ENCODE measurements at places on chromosomes 11 and 22.

GRCh38 chr11:44095506-44096359 lies at the start of gene EXT2:
TSS of gene EXT2 (plus strand) at chr11:44095678. CDS start at chr11:44107713, 12,035 bp downstream.
- DNase-seq: peak; percentile 80

GRCh38 chr22:17890892-17891291 lies 116.6 kb upstream of the BID start:
- no peak for DNase-seq

GRCh38 chr22:19197997-19198865 lies 19.7 kb upstream of the SLC25A1 start:
- DNase-seq: peak; percentile 3

DNA sequence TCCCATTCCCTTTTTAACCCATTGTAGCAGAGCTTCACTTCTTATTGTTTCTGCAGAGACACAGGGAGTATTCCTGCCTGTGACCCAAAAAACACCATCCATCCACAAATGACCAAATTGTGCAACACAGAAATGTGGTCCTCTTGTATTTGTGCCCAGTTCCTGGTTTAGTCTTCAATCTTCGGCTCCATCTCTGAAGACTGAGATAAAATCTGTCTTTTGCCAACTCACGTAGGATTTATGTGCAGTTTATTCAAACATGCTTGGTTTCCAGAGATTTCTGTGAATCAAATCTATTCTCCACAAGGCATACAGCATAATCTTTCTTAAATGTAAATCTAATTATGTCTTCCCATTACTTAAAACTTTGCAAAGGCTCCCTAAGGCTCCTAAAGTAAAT lies 307.0 kb downstream of the AASDHPPT start:
- no peak for DNase-seq

GRCh38 chr22:47484960-47485569 lies 722.6 kb downstream of the TBC1D22A start:
- no peak for DNase-seq

DNA sequence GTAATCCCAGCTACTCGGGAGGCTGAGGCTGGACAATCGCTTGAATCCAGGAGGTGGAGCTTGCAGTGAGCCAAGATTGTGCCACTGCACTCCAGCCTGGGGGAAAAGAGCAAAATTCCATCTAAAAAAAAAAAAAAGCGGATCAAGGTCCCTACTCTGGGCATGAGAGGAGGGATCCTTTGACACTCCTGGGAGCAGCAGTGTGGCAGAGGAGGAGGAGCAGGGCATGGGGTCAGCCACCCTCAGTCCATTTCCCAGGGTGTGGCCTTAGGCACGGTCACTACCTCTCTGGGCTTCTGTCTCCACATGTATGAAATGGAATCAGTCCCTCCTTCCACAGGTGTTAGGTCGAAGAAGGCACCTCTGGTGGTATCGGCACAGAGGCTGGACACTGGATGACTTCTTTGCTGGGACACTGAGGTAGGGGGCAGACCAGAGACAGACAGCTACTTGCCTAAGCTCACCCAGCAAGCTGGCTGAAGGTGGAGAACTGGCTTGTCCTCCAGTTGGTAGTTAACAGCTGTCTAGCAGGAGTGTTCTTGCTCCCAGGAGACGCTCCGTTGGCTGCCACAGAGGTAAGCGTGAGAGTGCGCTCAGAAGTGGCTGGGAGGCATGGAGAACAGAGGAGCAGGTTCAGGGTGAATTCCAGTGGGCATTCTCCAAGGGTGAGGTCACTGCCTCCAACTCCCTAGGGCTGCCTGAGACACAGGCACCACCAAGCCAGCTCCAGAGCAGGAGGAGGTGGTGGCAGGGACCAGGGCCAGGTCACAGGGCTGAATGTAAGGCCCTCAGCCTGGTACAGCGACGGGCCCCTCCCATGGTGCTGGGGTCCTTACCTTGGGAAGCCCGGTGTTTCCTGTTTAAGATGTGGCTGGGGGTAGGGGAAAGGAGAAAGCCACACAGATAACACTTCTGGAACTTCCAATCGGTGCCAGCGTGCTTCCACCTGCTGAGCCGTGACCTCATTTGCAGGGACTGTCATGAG lies 19.5 kb downstream of the TXN2 start:
- DNase-seq: no peak

DNA sequence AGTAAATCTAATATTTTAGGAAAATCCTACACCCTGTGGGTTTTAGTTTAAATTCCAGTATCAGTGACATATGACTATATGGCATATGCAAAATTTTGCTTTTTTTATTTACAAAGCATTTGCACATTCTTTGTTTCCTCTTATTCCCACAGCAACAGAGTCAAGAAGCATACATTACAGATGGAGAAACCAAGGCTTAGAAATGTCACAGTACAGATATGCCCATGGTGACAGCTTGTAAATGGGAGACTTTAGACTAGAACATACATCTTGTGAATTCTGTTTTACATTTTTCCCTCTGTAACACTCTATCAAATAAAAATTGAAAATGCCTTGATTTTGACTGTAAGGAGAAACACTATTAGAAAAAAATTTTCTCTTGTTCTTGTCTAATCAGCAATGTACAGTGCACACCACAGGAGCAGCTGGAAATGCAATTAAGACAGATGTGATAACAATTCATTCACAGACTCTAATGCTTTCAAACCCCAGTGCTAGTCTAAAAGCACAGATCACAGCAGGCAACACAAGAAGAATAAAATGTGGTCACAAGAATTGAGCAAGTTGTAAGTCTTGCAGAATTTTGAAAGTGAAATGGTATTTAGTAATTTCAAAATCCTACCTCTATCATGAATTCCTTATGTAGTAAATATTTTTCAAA lies 375.9 kb downstream of the LUZP2 start:
- no peak for DNase-seq

DNA sequence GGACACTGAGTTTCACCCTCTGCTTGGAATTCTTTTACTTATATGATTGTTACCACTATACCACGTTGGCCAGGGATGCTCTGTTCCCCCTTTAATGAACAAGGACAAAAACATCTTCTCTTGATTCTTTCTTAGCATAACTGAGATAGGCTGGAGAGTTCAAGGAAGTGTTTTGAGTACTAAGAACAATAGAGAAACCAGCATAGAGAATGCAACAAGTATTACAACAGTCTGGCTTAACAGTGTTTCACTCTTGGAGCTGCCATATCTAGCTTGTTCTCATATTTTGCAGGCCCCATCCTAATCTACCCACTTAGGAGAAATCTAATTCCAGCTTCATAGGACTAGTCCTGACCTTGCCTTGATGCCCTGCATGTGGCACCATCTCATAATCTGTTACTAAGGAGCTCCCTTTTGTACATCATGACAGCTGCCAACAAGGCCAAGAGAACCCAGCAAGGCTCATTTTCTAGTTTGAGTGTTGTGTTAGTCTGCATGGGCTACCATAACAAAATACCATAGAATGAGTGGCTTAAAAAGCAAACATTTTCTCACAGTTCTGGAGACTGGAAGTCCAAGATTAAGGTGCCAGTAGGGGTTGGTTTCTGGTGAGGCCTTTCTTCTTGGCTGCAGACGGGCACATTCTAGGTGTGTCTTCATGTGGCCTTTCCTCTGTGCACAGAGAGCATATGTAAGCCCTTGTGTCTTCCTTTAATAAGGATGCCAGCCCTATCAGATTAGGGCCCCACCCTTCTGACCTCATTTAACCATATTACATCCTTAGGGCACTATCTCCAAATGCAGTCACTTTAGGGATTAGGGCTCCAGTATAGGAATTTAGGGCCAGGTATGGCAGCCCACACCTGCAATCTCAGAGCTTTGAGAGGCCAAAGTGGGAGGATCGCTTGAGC lies 37.8 kb downstream of the PACS1 start:
- DNase-seq: no peak

DNA sequence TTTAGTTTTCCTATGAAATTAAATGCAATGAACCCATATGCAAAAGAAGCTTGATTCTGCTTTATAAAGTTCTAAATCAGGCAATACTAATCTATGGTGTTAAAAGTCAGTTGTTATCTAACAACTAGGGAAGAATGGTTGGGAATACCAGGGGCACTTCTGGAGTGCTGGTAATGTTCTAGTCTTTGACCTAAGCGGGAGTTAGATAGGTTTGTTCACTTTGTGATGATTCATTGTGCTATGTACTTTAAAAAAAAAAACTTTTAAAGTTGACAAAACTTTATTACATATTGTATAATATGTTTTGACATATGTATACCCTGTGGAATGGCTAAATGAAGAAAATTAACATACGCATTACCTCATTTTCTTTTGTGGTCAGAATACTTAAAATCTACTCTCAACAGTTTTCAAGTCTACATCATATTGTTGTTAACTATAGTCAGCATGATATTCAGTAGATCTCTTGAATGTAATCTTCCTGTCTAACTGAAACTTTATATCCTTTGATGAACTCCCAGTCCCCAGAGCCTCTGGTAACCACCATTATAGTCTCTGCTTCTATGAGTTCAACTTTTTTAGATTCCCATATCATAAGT lies 39.2 kb downstream of the BIRC2 start:
- no peak for DNase-seq

GRCh38 chr11:48037709-48038468 lies 57.5 kb downstream of the PTPRJ start:
- no peak for DNase-seq

- DNase-seq: no peak
Observed at GRCh38 chr22:35043252-35043933, 22.6 kb upstream of the ISX start.

DNA sequence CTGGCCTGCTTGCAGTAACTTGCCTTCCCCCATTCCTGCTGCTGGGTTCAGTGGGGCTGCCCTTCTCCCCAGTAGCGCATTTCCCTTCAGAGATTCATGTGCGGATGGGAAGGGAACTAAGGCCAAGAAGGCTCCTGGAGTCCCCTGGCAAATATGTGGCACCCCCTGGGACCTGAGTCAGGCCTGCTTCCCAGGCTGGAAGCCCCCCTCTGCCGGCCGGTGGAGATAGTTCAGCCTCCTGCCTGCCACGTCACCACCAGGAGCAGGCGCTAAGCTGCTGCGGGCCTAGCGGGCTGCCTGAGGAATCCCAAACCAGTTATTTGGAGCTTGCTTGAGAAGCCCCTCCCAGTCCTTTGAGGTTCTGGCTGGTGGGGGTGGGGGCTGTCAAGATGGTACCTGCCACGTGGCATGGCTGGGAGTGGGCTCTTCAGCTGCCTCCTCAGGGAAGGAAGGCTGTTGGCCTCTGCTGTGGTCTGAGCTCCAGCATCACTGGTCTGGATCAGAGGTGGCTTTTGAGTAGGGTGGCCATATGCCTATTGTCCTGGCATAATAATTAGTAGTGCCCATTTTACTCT lies 2.0 kb downstream of the SERPINH1 start:
- DNase-seq: no peak

GRCh38 chr11:35289821-35290220 lies 129.5 kb downstream of the SLC1A2 start:
- no peak for DNase-seq

Data from NCI-H774 (cell line).